ENCODE measurements at places on chromosomes 3 and 15.

DNA sequence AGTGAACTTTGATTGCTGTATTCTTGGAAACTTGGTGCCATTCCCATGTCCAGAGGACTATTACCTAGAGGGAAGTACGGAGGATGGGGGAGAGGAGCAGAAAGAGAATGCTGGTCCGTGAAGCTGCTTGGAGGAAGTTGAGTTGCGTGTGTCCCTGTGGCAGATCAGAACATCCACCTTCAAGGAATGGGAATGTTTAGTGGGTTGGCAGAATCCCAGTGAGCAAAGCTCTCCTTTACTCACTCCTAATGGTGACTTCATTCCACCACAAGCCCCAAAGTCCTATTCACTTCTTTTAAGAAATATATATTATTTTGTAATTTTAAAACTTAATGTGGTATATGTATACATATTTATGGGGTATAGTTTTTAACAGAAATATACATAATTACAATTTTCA, 247.8 kb upstream of the FEZF2 start:
- DNase-seq = no peak

DNA sequence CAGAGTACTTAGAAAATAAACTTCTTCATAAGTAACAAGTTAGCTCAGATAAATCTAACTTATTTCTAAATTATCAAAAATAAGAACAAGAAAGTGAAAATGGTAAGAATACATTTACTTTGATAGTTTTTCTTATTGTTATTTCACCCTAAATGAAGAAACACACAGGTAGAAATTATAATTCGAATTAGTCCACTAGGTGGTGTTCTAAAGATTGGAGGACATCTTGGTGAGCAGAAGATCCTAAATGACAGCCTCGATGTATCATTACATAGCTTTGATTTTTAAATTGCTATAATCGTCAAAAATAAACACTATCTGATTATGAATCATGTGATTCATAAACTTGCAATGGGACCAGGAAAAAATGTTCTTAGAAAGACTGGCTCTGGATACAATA, 280.8 kb upstream of the UBE2E2 start:
- DNase-seq = no peak

- no peak for DNase-seq
These were observed 45.0 kb downstream of the FAIM start for GRCh38 chr3:138653567-138653966.

DNA sequence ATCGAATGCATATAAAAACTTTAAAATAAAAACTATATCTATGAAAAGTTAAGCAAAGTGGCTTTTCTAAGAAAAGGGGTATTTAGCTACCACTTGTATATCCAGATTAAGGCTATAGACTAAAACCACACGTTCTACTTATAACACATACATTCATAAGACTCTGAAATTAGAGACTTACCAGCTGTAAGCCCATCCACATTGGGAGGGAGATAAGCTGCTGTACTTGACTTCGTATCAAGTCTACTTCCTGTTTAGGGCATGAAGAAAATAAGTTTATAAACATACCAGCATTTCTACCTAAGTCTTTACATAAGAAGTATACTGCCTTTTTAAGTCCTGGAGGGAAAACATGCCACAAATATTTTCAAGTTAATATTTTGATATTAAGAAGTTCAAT, 27.7 kb downstream of the AQR start:
- no peak for DNase-seq

- no peak for DNase-seq
These were observed 86.7 kb downstream of the VGLL4 start for GRCh38 chr3:11556851-11557644.

DNA sequence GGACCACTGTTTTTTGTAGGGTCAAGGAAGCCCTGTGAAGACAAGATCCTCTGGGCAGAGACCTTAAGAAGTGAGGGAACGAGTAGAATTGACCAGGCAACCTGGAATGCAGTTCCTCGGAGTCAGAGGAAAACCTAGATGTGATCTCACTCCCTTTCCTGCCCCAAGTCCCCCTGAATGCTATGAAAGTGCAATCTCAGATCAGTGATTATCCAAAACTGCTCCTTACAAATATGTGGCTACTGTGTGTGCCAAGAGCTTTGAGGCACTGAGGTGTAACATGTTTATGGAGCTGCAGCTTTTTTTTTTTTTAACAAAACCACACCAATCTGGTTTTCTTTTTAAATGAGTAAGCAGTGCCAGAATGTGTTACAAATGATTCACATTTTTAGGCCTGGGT, 35.8 kb downstream of the THSD4 start:
- no peak for DNase-seq

- DNase-seq = no peak
These were observed 20.5 kb downstream of the EPHB1 start for GRCh38 chr3:134815519-134815918.

- DNase-seq = no peak
These were observed 18.6 kb downstream of the SAMD7 start for GRCh38 chr3:169929830-169930519.

- no peak for DNase-seq
These were observed 1.3 kb upstream of the ARL14 start for GRCh38 chr3:160675566-160676124.

- no peak for DNase-seq
These were observed 384.7 kb downstream of the ZIC1 start for GRCh38 chr3:147793841-147794240.

DNA sequence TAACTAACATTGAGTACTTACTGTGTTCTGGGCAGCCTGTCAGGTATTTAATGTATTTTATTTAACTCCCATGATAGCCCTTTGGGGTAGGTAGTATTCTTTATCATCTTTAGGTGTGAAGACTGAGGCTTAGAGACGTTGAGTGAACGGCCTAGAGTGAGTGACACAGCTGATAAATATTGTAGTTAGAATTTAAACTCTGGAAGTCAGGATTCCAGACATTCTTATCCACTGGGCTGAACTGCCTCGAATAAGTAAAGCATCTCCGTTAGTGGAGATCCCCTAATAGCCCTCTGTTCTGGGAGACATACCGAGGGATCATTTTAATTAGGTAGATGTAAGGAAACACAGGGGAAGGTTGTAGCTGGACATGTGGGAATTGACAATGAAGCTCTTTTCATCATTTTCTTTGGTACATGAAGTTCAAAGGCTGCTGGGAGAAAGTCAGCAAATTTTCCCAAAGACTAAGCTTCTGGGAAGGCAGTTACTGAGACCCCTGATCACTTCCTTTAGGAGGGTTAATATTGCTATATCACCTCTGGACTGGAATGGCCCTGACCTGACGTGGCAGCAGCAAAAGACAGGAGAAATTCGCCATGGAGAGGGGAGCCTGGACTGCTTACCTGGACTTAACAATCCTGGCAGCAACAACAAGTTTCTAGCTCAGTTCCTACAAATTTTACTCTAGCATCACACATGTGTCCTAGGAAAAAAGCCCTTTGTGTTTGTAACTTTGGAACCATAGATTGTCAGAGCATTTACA, 11.7 kb upstream of the PDCD6IP start:
- no peak for DNase-seq

GRCh38 chr3:80238152-80238551, 470.4 kb upstream of the ROBO1 start:
- DNase-seq = no peak

DNA sequence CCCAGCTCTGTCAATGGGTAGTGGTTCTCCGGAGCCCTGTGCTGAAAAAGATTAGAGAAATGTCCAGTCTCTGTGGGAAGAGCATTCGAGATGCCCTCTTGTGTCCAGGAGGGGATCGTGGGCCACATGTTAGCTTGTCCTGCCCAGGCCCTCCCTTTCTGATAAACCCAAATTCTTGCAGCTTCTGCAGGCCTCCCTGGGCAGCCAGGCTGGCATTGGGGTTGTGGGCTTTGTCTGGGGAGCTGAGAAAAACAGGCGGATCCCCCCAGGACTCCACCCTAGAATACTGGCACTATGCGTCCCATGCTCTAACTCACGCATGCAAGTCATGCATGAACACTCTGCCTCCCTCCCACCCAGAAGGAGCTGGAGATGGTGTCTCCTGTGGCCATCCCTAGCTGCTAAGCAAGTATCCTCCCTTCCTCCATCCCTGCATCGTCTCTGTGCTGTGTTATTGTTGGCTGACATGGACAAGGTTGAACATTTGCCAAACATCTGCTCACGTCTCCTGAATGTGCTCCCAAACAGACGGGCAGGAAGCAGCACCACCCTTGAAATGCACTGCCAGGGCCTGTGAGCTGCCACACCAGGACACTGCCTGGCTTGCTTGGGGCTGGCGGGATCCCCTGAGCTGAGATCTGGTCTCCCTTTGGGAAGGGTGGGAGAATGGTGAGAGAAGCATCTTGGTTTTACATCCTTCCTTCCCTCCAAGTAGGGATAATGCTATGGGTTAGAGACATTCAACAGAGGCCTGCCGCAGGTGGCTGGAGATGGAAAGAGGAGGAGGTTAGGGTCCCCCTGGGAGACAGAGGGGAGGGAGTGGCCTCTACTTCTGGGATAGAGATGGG, 26.5 kb downstream of the CFAP161 start:
- no peak for DNase-seq

DNA sequence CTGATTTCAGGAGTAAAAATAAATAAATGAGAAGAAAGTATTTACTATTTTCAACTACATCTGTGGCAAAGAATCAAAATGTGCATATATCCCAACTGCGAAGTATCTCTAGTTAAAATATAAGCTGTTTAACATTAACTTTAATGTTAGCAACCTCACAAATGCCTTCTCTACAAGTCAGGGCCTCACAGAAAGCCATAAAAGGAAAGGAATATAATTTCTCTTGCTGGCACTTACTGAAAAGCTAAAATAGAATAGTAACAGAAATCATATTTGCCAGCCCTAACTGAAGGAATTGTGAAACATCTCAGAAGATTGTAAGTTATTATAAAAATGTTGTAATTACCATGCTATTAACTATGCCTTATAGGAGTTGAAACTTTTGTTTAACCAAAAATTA, 65.1 kb upstream of the MBNL1 start:
- DNase-seq = no peak

GRCh38 chr15:29601811-29602210, 220.5 kb downstream of the TJP1 start:
- DNase-seq = no peak

DNA sequence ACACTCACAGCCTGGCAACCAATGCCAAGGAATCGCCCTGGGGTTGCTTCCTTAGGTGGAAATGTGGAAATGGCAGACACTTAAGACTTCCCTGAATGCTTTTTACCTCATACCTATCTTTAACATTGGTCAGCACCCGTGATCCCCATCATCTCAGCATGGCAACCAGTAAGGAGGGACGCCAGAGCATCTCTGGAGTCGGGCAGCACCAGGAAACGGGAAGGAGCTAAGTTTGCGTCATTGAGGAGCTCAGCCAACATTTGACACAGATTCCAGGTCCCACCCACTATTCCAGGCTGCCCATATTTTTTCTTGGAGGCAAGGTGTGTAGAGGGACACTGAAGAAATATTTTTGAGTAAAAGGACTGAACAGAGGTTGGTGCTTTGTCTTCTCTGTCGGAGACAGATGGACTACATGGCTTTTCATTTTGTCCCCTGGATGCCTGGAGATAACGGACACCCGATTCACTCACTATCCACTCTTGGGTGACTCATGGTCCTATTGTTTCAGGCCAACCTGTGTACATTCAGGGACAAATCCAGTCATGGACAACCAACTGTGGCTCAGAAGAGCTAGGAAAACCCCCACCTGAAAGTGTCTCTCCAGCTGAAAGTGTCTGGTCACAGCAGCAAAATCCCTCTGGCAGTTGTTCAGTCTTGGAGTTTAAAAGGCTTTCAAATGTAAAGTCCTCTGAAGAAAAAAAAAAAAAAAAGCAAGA, 70.4 kb upstream of the OXTR start:
- DNase-seq = no peak

DNA sequence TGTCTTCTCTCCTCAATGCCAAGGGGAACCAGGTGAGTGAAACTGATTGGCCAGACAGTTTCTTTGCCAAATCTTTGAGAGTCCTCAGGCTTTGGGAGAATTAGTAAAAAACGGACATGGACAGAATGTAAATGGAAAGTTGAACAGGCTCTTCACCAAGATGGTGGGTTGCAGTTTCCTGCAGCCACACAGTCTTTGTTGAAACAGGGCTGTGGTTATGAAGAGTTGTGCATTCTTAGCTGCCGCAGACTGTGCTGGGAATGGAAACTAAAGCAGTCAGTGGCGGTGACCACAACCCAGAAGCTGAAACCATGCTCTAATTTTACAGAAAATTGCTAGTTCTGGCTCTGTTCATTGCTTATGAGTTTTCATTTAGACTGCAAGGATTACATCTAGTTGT, 42.1 kb upstream of the TASOR start:
- DNase-seq = peak; percentile 57

DNA sequence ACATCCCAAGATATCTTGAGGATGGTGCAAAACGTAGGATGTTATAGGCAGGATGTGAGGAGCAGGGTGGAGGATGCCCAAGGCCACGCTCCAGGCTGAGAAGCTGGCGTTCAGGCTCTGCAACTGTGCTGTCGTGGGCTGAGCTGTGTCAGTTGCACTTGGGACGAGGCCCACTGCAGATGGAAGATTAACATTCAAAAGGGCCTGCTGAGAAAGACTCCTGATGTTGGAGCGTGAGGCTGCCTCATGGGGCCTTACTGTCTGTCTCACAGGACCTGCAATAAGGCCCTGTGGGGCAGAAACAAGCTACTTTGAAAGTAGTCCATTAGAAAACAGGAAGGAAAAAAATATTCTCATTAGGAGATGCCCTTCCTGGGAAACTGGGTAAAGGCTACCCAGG, 60.6 kb upstream of the SEC61A1 start:
- no peak for DNase-seq

DNA sequence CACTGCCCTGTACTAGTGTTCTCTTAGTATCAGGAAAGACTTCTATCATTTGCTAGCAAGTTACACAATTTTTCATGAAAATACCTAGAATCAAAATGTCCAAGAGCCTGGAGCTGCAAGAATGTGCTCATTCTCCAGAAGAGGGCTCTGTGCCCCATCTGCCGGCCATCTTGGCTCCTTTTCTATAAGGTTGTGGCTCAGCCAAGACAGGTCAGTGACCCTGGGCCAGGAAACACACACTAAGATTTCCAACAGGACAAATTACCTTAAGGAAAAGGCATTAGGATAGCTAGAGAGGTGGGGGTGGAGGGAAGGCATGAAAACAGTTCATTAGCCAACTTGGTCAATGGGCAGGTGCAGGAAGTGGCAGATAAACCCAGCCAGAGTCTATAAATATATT, 20.7 kb downstream of the TIMP4 start:
- DNase-seq = no peak

- DNase-seq = no peak
These were observed 424.7 kb upstream of the PDZRN3 start for GRCh38 chr3:74049444-74049843.

GRCh38 chr3:182738583-182739411, 54.5 kb upstream of the ATP11B start:
- DNase-seq = no peak

- DNase-seq = no peak
These were observed 6.2 kb downstream of the GRK7 start for GRCh38 chr3:141769221-141769894.

DNA sequence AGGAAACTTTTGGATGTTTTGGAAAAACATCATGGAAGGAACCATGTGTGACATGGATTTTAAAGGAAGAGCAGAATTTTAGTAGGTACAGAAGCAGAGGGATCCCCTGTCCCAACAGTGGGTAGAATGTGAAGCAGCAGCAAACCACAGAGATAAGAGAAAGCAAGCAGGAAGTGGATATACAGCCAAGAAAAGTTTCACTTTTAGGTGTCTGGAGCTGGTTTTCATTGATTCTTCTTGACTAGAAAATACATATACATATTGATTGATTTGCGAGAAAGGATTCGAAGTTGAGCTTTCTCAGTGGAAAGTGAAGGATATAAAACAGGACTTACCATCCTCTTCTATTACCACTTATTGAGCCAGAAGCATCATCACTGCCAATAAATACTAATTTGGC, 133.5 kb downstream of the KCNMB2 start:
- no peak for DNase-seq

GRCh38 chr3:128556907-128557306, 63.9 kb upstream of the GATA2 start:
- no peak for DNase-seq
